Posterior vena cava (tissue), 2 donors: ENCODE measurements at places on chromosomes 5 and 9. TPM values are rescaled to one million over a fixed set of nuclear protein-coding genes. Genes with fewer than 3 reads are reported as not detected.

GRCh38 chr5:3027185-3027865 lies 275.8 kb upstream of the IRX2 start:
- no peak for DNase-seq

GRCh38 chr9:113953531-113953930 lies 77.4 kb downstream of the ZNF618 start:
- DNase-seq = no peak

- DNase-seq = no peak
These were observed 41.5 kb downstream of the WNK2 start for GRCh38 chr9:93225417-93225816.

- peak; percentile 90 for DNase-seq
These were observed 21.6 kb downstream of the SH3GLB2 start for GRCh38 chr9:129006328-129007034.

- peak; percentile 38 for DNase-seq
These were observed 59.7 kb upstream of the IER5L start for GRCh38 chr9:129237803-129238202.

DNA sequence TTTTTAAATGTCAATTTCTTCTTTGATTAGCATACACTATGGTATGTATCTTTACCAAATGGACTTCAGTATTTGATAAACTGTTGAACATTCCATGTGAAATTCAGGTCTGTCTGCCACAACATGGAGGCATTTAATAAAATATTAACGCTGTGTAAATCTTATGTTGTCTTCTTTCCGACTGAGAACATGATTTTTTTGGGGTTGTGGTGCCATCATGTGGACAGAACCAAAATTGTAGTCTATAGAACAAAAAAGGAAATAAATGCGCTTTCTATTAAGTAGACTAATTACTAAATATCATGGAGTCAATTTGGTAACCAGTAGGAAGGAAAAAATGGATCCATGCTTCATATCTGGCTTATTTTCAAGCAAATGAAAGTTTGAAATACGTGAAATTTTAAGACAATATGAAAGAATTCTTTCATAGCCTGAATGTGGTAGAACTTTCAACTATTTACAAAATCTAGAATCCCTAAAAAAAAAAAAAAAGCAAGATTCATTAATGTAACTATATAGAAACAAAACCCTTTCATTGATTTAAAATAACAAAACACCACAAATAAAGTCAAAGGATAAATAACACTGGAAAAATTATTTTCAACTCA lies 2.8 kb upstream of the PLK2 start:
- no peak for DNase-seq

DNA sequence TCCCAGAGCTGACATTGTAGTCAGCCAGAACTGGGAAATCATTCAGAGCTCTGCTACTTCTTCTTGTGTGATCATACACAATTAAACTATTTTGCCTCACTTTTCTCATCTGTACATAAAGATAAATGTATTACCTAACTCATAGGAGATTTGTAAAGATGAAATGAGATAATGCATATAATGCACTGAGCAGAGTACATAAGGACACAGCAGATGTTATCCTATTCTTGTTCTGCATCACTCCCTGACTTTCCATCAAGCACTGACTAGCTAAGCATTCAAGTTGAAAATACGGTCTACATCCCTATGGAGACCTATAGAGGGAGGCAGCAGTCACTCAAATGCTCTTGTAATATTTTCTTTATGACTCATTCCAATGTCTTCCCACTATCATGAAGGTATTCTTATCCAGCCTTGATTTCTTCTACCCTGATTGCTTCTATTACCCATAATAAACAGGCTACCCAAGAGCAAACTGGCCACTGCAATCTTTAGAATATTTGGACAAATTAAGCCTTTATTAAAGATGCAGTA lies 16.3 kb upstream of the PRR16 start:
- no peak for DNase-seq

DNA sequence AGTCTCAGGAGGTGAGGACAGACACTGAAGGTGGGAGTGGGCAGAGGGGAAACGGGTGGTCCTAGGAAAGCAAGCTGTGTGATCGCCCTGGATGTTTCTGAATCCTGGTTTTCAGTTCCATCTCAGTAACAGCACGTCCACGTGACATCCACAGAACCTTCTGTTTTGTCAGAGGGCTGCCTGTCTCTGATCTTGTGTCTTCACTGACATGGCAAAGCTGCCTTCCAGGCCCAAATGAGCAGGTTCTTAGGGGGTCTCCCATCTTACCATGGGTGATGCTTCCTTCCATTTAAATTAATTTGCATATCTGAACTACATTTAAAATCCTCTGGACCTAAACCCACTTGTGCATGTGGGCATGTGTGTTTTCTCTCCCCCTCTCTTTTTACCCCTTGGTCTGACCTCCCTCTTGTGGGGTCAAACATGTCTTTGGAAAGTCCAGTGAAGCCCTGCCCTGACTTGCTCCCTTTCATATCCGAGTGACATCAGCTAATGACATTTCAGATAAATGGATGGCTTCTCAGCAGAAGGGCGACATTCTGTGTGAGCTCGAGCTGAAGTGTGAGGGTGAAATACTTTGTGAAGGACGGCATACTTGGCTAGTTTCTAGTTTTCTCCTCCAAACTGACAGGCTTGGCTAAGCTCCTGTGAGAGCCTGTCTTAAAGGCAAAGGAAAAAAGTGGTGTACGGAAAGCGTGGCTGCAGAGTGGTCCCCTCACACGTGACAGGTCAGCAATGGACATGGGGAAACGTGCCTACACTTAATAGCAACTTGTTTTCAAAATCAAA lies 204.8 kb upstream of the S1PR3 start:
- no peak for DNase-seq

DNA sequence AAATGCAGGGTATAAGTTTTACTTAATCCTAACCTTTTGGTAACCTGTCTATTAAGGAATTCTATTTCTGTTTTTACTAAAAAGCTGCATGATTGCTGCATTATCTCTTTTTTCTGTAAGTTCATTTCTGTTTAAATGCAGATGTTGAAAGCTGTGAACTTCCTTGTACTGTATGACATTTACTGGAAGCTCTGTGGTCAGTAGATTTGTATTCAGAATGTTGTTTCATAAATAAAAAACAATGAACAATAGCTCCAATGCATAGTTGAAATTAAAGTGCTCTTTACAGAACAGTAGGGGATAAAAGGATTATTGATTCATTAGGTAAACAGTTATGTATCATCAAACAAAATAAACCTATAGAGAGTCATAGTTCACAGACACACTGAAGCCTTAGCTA lies 46.5 kb upstream of the FKTN start:
- DNase-seq = no peak

GRCh38 chr5:179374506-179375235 lies 29.4 kb upstream of the ADAMTS2 start:
- peak; percentile 67 for DNase-seq

DNA sequence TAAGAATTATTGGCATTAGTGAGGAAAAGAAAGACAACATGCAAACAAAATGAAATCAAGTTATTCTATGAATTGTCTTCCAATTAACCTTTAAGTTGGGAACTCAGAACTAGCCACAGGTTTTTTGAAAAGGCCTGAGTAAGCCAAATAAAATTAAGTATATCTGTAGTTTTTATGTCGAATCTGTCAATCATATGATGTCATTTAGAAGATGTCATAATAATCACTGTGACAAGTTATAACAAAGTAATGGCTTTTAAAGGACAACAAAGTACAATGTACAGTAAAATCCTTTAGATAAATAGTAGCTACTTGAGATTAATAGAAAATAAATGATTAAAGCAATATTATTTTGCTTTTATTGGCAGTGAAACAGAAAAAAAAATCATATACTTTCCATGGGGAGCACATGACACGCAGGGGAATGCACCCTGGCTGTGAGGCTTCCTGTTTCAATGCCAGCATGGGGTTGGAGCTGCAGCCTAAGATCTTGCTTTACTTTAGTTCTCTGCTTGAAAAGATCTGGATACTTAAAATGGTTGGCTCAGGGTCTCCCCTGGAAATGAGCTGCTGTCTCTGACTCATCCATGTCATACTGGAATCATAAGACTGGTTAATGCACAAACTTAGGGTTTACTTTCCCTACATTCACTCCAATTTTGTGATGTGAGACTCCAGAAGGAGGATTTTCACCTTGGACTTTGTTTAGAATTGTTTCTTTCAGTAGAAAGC lies 284.3 kb downstream of the TAF11L14 start:
- no peak for DNase-seq

DNA sequence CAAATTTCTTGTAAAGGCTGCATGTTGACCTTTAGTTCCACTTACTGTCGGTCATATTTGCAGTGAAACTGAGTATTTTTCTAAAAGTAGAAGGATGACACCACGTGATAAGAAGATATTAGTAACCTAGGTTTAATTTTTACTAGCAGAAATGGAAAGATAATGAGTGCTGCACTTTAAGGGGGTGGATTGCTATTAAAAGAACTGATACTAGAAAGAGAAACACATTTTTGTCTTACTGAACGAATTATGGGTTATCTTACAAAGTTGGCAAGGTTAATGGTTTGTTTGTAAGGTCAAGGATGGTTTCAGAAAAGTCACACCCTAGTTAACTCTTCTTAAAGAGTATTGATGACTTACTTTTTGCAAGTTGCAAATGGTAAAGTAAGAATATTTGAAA lies 2.4 kb downstream of the MACIR start:
- no peak for DNase-seq

DNA sequence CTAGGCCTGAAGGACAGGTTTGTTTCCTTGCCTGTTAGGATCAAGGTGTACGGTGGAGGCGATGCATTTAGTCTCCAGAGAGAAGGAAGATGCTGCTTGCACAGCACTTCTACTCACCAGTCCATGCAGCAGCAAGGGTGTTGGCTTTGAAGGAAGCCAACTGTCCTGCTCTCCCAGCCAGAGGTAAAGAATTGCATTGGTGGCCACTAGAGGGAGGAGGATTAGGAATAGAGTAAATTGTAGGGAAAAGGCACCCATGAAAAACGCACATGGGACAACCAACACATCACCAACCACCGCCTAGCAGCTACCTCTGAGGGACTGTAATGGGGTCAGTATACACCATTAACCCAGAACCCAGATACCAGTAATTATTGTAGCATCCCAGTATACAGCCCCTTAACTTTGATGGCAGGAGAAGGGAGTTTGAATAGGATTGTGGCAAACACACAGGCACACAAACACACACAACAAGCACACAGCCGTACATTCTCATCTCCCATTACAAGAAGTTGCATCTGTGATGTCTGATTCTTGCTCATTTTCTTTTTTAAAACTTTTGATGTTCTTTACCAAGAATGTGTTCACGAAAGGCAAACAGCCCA lies 267.7 kb downstream of the ADAMTS6 start:
- no peak for DNase-seq

DNA sequence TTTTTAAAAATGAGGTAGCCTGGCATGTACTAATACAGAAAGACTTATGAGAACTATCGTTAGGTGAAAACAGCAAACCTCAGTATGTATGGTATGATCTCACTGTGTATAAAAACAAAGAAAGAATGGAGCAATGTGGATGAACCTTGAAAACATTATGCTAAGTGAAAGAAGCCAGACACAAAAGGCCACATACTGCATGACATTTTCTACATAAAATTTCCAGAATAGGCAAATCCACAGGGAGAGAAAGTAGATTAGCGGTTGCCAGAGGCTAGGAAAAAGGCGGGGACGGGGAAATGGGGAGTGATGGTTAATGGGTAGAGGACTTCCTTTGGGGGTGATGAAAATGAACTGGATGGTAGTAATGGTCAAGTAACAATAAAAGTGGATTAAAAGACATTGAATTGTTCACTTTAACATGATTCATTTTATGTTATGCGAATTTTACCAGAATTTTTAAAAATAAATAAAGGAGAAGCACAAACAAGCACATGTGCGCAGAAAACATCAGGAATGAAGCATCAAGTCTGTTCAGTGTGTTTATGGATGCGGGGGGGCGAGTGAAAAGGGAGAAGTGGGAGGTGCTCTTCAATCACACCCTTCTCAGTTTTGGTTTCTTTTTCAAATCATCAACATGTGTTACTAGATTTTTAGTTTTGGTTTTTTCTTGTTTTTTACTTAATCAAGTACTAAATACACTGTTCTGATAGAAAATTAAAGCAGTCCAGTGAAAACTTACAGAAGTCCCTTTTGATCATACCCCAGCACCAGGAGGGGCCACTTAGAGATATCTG lies 16.3 kb downstream of the ROR2 start:
- DNase-seq = no peak

- no peak for DNase-seq
These were observed 205.0 kb upstream of the DAPK1 start for GRCh38 chr9:87292449-87293191.

DNA sequence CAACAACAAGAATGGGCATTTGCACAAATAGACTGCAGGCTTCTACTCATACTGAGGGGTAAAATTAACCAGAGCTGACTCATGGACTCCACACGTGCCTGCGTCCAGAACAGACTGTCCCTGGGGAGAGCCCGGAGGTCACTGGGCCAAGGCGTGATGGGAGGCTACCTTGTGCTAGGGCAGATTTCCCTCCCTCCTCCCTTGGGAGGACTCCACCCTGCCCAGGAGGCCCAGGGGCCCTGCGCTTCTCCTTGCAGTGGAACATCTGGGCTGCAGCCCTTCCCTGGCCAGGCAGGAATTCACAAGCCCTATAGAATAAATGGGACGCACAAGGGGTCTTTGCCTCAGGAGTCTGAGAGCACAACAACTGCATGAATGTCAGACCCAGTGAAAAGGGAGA lies 35.6 kb downstream of the IRX2 start:
- no peak for DNase-seq

DNA sequence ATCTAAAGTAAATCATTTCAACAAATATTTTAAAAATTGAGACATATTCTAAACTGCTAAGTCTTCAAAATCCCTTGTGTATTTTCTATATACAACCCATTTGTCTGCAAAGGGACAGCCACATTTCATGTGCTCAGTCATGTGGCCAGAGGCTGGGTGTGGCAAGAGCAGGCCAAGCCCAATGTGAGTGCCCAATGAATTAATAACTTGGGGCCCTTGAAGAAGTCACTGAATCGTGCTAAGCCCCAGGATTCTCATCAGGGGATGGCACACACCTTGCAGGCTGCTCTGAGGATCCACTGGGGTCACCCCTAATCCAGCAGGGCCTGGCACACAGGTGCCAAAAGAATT lies 78.2 kb upstream of the SMIM23 start:
- DNase-seq = no peak

- no peak for DNase-seq
These were observed 261.2 kb upstream of the CLINT1 start for GRCh38 chr5:158119961-158120723.

DNA sequence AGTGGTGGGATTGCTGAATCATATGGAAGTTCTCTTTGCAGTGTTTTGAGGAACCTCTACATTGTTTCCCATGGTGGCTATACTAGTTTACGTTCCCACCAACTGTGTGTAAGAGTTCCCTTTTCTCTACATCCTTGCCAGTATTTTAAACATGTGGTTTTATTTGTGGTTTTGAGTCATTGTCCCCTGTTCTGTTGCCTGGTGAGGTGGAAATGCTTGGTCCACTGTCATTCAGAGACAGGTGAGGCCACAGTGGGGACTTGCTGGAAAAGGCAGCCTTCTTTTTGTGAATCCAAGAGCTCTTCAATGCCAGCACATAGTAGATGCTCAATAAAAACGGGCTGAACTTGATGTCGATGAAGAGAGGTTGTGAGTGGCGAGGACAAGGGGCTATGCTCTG lies 44.2 kb downstream of the SH3PXD2B start:
- no peak for DNase-seq

The ACTBL2 gene
- total RNA-seq = not detected

The TMEM232 gene
- total RNA-seq = 2.5 TPM

The SPINK6 gene
- not detected for total RNA-seq

The SERF1B gene
- total RNA-seq = 28.0 TPM

The RORB gene
- total RNA-seq = 0.56 TPM

The RPL37 gene
- total RNA-seq = 738 TPM

The FBXW11 gene
- total RNA-seq = 47.8 TPM

The NFIB gene
- 305 TPM for total RNA-seq
